H4 (cell line): ENCODE measurements at places on chromosomes 6 and 20.

GRCh38 chr6:6721606-6722005 lies 133.1 kb downstream of the LY86 start:
- DNase-seq: no peak

DNA sequence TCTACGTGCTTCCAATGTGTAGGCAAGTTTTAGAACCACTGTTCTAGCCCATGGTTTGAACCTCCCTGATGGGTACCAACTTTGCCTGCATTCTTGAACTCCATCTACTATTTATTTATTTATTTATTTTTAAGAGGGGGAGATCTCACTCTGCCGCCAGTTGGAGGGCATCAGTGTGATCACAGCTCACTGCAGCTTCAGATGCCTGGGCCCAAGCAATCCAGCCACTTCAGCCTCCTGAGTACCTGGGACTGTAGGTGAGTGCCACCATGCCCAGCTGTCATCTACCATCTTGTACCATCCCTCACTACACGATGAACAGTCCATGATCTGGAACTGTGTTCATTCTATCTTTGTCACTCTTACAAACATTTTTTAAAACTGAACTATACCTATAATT lies 28.2 kb downstream of the HLA-F start:
- no peak for DNase-seq

- DNase-seq: no peak
These were observed 6.4 kb upstream of the PMEPA1 start for GRCh38 chr20:57716202-57716601.

DNA sequence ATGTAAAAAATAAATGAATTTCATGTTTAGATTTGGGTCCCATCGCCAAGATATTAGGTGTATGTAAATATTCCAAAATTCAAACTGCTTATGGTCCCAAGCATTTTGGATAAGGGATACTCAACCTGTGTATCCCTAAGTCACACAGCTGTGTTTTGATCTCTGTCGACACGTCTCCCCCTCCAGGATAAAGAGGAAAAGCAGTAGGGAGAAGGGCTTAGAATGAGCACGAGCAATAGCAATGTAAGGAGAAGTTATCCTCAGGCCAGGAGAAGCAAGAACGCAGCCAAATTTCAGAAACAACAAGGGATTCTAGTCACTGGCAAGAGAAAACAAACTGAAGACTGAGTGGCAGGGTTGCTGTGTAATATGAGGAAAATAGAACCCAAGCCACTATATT lies 181.2 kb downstream of the AIG1 start:
- no peak for DNase-seq
